ENCODE measurements at places on chromosomes 12 and 14.
A peak's percentile ranks its signal among the peaks of the same experiment; 100 is the strongest.

GRCh38 chr14:70893858-70894291, 13.4 kb upstream of the PCNX1 start:
- no peak for DNase-seq

- no peak for DNase-seq
Observed at GRCh38 chr12:14252697-14253096, 112.8 kb upstream of the ATF7IP start.

GRCh38 chr14:88488081-88488480, 66.7 kb downstream of the PTPN21 start:
- DNase-seq, result peak; percentile 29

GRCh38 chr14:70640938-70641547, 673 bp upstream of the TTC9 start:
- DNase-seq, result no peak

- DNase-seq, result no peak
Observed at GRCh38 chr12:80710727-80711449, 3.5 kb downstream of the MYF6 start.

DNA sequence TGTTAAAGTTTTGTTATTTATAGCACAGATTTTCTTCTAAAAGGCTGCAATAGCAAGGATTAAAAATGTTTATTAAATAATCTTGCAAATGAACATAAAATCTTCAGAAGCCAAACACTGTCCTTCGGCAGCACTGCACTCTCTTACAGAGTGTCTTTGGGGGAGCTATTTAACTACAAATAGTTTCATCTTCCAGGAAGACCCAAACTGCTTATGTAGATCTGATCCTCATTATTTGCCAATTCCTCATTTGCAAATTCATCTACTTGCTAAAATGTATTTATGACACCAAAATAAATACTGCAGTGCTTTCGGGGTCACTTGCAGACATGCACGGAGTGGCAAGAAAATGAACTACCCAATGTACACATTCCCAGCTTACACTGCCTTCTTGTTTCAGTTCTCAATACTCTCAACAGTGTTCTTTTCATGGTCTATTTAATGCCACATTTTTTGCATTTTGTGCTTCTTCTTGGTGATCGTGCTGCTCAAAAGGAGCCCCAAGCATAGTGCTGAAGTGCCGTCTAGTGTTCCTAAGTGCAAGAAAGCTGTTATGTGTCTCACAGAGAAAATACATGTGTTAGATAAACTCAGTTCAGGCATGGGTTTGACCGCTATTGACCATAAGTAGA, 128.1 kb downstream of the PRKD1 start:
- no peak for DNase-seq

GRCh38 chr12:52086366-52086765, 6.9 kb downstream of the SMIM41 start:
- DNase-seq, result no peak

GRCh38 chr12:82883394-82884355, 197.0 kb downstream of the TMTC2 start:
- DNase-seq, result no peak

DNA sequence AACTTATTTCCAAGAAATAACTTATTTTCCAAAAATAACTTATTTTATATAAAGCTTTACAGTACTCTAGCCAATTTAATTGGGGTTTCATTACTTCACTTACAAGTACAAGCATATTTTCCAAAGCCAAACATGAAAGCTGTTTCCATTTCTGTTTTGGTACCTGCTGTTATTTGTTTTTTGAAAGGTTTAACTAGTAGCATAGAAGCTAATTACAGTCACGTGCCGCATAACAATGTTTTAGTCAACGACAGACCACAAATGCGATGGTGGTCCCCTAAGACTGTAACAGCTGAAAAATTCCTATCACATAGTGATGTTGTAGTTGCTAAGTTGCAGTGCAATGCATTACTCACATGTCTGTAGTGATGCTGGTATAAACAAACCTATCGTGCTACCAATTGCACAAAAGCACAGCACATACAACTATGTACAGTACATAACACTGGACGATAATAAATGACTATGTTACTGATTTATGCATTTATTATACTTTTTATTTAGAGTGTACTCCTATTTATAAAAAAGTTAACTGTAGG, 21.7 kb downstream of the PTPN21 start:
- DNase-seq, result no peak

DNA sequence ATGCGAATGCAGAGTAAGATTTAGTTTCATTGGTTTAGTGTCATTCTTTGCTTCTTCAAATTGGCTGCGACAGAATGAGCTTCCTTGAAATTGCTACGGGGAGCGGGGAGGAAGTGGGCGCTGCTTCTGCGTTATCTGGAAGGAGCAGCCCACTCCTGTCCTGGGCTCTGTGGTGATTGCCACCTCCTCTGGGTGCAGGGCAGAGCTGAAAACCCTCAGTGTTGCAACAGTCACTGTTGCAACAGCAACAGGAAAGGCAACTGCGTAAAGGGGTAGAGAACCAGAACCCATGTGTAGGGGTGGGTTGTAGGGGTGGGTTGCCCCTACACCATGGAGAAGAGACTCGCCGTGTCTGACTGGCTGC, 57.7 kb downstream of the MAX start:
- DNase-seq, result no peak

- no peak for DNase-seq
Observed at GRCh38 chr12:62210422-62210821, 49.8 kb upstream of the USP15 start.

DNA sequence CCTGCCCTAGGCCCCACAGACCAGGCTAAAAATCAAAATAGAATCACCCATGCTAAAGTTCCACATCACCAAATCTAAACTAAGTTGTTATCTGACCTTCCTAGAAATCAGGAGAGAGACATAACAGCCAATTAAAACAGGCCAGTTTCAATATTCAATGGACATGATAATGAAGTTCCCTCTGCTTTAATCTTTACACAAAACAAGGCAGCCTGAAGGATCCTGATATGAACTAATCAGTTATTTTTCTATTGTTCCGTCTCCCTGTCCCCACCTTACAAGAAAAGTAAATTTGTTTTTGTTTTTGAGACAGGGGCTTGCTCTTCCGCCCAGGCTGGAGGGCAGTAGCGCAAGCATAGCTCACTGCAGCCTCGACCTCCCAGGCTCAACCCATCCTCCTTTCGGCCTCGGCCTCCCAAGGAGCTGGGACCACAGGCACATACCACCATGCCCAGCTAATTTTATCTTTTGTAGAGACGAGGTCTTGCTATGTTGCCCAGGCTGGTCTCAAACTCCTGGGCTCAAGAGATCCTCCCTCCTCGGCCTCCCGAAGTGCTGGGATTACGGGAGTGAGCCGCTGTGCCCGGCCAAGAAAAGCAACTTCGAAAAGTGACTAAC, 5.4 kb upstream of the CEBPE start:
- DNase-seq, result no peak

DNA sequence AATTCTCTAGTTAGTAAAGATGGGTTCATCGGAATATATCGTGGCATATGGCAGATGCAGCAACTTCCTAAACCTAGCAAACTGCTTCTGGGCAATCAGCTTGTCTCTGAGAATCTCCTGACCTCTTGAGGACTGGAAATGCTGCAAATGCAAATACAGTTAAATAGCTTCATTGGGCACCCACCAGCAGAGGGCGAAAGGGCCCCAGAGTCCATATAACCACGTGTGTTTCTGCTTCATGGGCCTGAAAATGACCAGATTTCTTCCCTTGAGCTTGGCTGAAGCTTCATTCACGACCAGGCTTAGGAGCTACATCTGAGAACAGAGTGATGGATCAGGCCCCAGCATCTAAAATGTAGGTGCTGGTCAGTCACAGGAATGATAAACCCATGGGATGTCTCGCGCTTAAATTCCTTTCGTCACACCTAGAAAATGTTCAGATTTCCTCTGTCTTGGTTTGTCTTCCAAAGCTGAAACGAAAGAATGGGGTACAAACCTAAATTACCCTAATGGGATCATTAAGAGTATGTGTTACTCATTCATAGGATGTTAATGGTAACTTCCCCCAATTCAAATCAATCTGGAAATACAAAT, 1482.5 kb upstream of the TMEM132C start:
- no peak for DNase-seq

DNA sequence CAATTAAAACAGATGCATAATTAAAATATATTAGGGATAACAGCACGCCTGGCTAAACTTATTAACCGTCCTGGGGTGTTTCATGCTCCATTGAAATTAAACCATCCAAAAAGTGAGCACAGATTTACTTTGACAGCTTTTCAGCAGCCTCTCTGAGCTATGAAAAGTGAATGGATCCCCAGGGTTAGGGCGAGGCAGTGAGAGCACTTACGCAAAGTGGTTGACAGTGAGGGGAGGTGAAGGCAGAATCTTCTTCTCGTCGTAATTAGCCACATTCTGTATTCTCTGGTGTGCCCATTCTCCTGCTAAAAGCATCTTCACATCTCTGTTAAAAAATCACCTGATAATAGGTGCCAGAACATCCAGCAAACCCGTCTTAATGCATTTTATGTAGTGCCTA, 1.9 kb downstream of the TMTC2 start:
- no peak for DNase-seq

GRCh38 chr14:93987376-93987775, 9.7 kb upstream of the CCDC197 start:
- no peak for DNase-seq

DNA sequence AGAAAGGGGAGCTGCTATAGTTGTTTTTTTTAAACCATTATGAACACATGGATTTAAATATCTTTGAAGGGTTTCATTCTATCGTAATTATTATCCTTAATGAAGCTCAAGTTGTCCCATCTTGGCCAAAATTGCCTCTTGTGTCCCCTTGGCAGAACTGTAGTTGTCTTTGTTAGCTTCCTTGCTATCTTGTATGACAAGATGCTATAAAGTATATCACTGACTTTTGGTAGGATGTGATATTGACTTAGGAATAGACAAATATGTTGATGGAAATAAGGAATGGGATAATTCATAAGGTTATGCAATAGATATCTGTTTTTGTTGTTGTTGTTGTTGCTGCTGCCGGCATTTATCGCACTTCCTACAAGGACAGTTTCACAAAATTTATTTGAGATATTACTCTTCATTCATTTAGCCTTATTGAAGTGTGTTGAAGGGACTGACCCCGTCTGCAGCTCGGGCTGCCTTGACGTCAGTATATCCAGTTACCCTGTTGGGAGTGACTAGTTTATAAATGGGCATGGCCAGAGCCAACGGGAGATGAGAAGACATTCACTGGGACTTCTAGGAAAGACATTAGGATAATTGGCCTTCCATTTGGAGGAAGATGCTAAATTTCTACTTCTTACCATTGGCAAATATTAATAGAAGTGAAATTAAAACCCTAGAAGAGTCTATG, 26.1 kb upstream of the APOLD1 start:
- DNase-seq, result no peak

DNA sequence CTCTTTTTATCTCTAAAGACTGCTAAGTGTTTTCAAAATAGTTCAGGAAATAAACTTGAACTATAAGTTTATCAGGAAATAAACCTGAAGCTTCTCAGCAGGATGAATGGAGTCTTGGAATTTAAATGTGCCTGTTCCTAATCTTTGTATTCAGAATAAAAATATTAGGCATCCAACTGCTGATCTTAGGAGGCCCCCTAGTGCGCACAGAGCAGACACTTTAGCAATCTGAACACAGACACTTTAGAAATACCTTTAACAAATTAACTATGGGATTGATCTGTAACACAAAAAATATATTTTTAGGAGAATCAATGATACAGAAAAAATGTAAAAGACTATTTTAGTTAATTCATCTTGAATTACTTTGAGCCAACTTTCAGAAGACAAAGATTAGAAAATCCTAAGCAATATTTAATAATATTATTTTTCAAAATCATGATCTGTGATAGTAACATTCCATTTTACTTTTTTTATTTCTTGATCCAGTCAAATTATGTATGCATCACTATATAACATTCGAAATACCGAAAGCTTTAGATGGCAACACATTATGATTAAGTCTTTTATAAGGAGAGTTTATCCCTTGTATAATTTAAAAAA, 80.9 kb downstream of the SLC41A2 start:
- no peak for DNase-seq

- no peak for DNase-seq
Observed at GRCh38 chr12:30440826-30441602, 254.7 kb downstream of the IPO8 start.

GRCh38 chr12:19759227-19759626, 319.9 kb downstream of the AEBP2 start:
- no peak for DNase-seq

DNA sequence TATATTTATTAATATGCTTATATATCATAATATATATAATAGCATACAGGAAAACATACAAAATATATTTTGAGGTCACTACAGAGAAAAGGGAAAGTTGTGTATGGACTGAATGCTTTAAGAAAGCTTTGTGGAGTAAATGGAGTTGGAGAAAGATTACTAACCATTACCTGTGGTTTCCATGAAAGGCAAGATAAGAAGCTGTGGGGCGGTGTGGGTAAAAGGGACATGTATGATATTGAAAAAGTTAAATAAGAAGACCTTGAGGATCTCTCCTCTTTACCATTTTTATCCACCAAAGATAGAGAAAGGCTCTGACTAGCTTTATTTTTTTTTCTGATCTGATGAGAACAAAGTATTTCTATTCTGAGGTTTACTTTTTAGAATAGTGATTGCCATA, 404.4 kb downstream of the TRHDE start:
- DNase-seq, result no peak

DNA sequence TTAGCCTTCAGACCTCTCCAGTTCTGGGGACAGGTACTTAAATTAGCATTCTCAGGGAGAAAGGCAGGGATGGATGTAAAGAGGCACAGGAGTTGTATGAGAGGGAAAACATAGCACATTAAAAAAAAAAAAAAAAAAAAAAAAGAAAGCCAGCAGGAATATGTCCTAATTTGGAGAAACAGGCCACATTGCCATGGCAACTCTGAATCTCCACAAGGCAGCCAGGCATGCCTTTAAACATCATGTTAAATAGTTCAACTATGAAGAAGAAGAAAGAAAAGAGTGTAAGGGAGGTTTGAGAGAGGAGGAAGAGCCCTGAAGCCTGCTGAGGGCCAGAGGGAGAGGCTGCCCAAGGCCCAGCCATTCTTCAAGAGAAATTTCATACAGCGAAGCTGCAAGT, 145.8 kb downstream of the GRIN2B start:
- DNase-seq, result no peak

GRCh38 chr14:30808576-30808975, 65.8 kb upstream of the COCH start:
- DNase-seq, result no peak

- no peak for DNase-seq
Observed at GRCh38 chr14:68755016-68755353, 37.9 kb downstream of the ZFP36L1 start.

GRCh38 chr12:13206560-13206897, 10.0 kb downstream of the EMP1 start:
- DNase-seq, result no peak

DNA sequence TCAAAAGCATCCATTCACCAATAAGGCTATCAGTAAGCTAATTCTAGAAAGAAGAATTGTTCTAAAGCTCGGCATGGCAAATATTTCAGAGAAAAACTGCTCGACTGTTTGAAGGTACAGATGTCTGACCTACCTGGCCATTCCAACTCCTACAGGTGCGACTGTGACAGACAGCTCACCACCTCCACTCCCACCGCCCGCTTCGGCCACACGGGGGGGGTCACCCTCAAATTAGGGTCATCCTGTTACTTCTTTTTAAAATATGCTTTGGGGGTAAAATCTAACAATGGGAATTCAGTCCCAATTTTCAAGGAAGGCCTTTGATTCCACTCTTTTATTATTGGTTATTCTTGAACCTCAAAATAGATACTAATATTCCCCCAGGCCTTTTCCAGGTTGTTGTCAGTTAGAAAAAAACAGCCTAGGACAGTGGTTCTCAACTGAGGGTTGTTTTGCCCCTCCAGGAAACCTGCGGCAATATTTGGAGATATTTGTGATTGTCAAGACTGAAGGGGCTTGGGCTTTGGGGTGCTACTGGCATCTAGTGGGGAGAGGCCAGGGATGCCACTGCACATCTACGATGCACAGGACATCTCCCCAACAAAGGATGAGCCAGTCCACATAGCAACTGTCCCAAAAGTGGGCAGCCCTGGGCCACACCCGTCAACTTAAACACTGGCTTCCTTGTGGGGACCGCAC, 81.2 kb downstream of the BCL11B start:
- no peak for DNase-seq

Data from anterior cingulate cortex (tissue), 58 donors.